ENCODE measurements at places on chromosomes 4 and X.

DNA sequence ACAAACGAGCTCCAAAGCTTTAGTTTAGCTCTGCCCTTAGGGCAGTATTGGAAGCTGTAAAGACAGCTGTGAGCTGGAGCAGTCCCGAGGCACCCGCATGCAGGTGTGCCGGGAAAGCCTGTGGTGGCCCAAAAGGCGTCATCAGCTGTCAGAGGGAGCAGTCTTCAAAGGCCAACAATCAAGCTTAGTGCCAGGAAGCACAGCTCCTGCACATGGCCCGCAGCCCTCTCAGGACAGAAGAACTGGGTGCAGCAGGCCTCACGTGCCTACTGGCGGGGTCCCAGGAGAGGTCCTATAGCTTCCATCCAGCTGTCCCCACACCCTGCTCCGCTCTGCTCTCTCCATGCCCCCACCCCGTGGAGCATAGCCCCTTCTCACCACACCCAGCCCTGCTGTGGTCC lies 92.2 kb upstream of the TRIM2 start:
- DNase-seq: peak; percentile 14

GRCh38 chr4:33162122-33162521 lies 2442.0 kb downstream of the PCDH7 start:
- DNase-seq: no peak

GRCh38 chr4:165656399-165656798 lies 216.6 kb upstream of the TLL1 start:
- DNase-seq: no peak

DNA sequence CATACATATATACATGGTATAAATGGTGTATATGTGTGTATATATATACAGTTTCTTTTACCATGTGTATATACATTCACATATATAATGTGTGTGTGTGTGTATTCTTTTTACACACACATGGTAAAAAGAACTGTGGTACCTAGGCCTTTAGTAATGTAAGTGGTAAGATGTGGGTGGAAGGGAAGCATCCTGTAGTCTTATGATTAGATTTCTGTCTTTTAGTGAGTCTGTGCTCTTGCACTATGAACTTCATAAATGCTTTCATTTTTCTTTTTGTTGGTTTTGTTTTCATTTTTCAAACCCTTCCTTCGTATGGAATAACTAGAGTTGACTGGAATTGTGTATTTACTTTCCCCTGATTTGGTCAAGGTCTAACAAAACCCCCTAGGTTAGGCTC lies 12.1 kb downstream of the PABPC4L start:
- no peak for DNase-seq

DNA sequence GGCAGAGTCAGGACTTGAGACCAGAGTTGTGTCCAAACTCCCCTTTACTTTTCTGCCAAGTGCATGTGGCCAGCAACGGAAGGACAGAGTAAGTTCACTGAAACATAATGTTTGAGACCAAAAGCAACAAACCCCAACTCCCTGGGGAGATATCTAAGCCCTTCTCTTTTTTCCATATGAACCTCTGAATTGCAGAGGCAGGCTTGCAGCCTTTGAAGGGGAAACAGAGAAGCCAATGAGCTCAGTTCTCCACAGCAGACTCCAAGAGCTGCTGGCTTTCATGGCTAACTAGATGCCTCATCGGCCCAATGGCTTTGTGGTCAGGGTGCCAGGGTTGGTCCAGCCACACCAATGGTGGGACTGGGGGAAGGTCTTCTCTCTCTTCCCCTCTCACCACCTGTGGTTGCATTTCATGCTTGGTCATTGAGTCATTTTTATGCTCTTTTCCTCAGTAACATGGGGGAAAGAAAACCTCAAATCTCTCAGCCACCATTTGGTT lies 34.0 kb downstream of the STARD8 start:
- DNase-seq: no peak

DNA sequence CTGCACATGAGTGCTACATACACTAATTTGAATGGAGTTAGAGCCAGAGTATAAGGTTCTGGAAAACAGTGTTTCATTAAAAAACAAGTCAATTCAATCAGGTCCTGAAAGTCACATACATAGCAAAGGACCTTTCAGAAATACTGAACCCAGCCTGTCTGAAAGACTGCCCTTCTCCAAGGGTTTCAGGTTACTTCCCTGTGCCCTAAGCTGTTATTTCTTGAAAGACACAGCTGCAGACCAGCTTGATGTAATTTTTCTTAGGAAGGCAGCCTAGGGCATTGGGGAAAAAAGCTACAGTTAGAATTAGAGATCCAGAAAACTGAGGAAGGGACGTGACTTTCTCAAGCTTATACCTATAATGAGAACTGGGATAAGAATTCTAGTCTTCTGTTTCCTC lies 155.9 kb upstream of the MAOA start:
- DNase-seq: no peak

GRCh38 chr4:88188738-88189417 lies 30.4 kb upstream of the ABCG2 start:
- no peak for DNase-seq

- peak; percentile 15 for DNase-seq
These were observed 765 bp downstream of the ENOPH1 start for GRCh38 chr4:82430964-82431745.

DNA sequence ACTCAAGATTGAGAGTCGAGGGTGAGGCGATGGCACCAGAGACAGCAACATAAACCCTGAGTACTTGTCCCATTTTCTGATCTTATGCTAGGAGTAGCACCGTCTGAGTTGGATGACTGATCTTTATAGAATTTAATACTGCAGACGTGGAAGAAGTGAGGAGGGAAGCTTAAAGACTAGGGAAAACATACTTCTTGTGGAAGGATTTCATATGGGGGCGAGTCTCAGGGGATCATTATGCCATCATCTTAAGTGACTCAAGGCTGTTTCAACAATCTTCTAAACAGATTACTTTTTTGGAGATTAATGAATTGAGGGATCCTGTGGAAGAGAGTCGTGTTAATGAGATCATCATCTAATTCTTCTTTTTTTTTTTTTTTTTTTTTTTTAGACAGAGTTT lies 17.2 kb upstream of the FAT1 start:
- DNase-seq: no peak

DNA sequence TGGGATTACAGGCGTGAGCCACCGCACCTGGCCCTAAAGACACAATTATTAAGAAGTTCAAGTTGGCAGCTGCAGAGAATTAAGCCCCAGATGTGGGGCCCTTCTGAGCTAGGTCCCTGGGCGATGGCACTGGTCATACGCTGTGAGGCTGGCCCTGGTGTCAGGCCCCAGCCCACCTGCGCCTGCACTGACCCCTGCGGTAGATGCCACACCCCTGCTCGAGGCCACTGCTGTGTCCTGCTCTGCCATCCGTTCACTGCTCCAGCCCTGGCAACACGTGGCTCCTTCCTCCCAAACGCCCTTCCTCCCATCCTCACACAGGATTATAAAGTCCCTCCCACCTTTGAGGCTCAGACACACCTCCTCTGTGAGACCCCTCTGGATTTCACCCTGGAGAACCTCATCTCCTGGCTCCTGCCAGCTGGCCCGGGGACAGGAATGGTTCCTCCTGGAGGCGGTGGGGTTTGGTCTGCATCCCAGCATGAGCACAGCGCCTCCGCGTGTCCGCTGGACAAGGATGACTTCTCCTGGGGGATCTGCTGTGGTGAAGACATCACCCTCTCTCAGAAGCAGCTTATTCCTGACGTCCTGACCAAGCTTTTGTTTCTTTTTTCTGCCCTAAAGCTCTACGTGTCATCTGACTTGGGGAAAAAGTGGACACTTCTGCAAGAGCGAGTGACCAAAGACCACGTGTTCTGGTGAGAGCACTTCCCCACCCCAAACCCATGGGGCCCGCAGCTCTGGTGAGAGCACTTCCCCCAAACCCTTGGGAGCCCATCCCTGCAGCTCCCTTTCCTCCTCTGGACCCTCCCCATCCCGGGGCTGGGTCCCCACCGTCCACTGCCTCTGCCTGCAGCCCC lies 219.0 kb upstream of the PSAPL1 start:
- no peak for DNase-seq

All from stimulated activated CD4-positive, alpha-beta T cell treated with anti-CD3 and anti-CD28 coated beads, TNF-alpha, amount 100 ng/mL, for 4 hours (primary cell).